Bronchial smooth muscle cell (primary cell): ENCODE measurements at places on chromosomes 13 and 19. TPM values are rescaled to one million over a fixed set of nuclear protein-coding genes. Genes with fewer than 3 reads are reported as not detected.

Gene SCGB2B2
- 0.16 and 0.26 TPM in 2 replicates for total RNA-seq

Gene KLK3
- 0.09 TPM in 1 of 2 replicates, not detected in the other for total RNA-seq

Gene ZNF541
- total RNA-seq, result 0.26 TPM in 1 of 2 replicates, not detected in the other

Gene PEAK3
- total RNA-seq, result not detected in 2 replicates

Gene GFY
- not detected in 2 replicates for total RNA-seq

Gene POLR2I
- 98.5 and 125 TPM in 2 replicates for total RNA-seq

Gene MBD3L3
- total RNA-seq, result not detected in 2 replicates

Gene UBE2L5
- not detected in 2 replicates for total RNA-seq

Gene FCAR
- not detected in 2 replicates for total RNA-seq

Gene PCDH20
- not detected in 2 replicates for total RNA-seq

Gene HIPK4
- total RNA-seq, result 0.16 and 0.17 TPM in 2 replicates

Gene RFPL4AL1
- not detected in 2 replicates for total RNA-seq

Gene PROSER3
- total RNA-seq, result 2.9 and 3.2 TPM in 2 replicates

Gene MBD3L2
- total RNA-seq, result not detected in 2 replicates
